SK-N-SH treated with all-trans-retinoic acid at 6 μM for 48 hours (cell line): ENCODE measurements at places on chromosomes 3 and 15.

DNA sequence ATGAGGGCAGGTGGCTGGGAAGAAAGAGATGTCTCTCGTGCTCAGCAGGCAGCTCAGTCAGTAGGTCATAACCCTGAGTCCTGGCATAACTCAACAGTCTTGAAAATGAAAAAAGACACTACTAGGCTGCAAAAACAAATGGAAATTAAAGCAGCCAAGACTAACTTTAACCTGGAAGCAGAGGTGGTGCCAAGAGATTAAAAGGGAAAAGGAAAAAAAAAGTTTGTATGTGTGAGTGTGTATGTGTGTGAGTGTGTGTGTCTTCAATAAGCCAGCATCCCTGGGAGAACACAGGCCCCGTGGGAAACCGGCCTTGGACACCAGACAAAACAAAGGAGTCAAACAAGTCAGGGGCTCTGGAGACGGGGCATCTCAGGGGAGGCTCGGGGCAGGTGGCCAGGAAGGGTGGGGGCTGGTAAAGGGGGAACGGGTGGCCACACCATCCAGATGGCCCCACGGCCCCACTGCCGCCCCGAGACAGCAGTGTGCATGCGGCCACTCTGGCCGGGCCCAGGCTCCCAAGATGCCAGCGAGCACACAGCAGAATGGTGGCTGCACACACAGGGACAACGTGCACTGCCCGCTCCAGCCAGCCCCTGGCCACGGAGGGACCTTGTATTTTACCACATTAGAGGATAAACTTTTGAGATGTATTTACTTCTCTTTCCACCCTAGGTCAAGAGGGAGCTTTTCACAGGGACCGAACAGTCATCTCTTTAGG lies 23.8 kb downstream of the CYFIP1 start:
- peak; percentile 26; the same call in 2 of the 3 replicates for ATAC-seq

GRCh38 chr3:109028753-109029152 lies 75.1 kb upstream of the GUCA1C start:
- ATAC-seq: no peak

GRCh38 chr3:76514836-76515235 lies 525.1 kb upstream of the ROBO2 start:
- ATAC-seq: no peak

DNA sequence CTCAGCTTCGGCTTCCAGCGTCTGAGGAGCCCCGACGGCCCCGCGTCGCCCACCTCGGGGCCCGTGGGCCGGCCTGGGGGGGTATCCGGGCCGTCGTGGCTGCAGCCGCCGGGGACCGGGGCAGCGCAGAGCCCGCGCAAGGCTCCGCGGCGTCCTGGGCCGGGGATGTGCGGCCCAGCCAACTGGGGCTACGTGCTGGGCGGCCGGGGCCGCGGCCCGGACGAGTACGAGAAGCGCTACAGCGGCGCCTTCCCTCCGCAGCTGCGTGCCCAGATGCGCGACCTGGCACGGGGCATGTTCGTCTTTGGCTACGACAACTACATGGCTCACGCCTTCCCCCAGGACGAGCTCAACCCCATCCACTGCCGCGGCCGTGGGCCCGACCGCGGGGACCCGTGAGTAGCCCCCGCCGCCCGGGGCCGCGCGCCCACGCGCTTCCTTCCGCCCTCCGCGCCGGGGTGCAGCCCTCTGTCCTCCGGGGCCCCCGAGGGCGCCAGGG lies 462 bp downstream of the EDEM1 start:
- peak; percentile 57 for ATAC-seq

DNA sequence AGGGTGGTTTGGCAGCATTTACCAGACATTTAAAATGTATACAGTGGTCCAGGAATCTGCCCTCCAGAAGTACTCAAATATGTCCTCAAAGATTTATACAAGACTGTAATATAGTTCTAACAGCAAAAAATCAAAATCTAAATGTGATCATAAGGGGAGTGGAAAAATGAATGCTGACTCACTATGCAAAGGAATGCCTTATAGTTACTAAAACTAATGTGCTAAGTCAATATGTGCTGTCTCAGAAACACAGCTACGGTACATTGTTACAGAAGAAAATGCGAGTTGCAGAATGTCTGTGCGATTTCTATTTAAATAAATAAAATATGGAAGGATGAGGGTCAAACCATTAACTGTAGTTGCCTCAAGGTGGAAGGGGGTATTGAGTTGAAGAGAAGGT lies 230.1 kb upstream of the UBE2E1 start:
- ATAC-seq: peak; percentile 60; the same call in 2 of the 3 replicates

DNA sequence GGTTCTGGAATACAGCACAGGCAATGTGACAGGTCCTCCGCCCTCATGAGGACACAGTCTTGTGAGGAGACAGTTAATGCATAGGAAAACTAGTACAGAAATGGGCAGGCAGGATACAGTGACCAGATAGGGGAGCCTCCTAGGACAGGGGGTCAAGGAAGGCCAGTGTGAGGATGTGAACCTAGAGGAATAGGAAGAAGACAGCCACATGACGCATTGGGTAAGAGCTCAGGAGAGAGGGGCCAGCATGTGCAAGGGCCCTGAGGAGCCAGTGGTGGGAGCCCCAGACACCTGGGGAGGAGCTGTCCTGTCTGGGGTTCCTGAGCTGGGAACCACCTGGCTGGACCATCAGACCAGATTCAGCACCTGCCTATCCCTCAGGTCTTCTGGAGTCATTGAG lies 15.6 kb downstream of the IRAK2 start:
- ATAC-seq: no peak

GRCh38 chr3:46607603-46608028 lies 4.7 kb upstream of the FAM240A start:
- ATAC-seq: no peak

- ATAC-seq: no peak
Measured at GRCh38 chr3:127784283-127784682, 38.0 kb downstream of the MGLL start.

DNA sequence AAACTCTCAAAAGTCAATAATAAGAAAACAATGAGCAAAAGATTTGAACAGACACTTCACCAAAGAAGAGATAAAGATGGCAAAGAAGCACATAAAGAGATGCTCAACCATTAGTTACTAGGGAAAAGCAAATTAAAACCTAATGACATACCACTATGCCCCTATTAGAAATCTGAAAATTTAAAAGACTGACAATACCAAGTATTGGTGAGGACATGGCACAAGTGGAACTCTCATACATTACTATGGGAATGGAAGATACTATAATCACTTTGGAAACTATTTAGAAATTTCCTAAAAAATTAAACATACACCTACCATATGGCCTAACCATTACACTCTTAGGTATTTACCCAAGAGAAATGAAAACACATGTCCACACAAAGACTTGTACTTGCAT lies 35.2 kb upstream of the LAMP3 start:
- no peak for ATAC-seq

GRCh38 chr3:71752831-71753700 lies 589 bp upstream of the GPR27 start:
- no peak for ATAC-seq

GRCh38 chr3:162670181-162670580 lies 1173.6 kb downstream of the OTOL1 start:
- no peak for ATAC-seq

GRCh38 chr15:101201411-101202174 lies 50.3 kb downstream of the CHSY1 start:
- ATAC-seq: peak; percentile 99

- ATAC-seq: no peak
Measured at GRCh38 chr15:78989701-78990240, 44.9 kb upstream of the CTSH start.

DNA sequence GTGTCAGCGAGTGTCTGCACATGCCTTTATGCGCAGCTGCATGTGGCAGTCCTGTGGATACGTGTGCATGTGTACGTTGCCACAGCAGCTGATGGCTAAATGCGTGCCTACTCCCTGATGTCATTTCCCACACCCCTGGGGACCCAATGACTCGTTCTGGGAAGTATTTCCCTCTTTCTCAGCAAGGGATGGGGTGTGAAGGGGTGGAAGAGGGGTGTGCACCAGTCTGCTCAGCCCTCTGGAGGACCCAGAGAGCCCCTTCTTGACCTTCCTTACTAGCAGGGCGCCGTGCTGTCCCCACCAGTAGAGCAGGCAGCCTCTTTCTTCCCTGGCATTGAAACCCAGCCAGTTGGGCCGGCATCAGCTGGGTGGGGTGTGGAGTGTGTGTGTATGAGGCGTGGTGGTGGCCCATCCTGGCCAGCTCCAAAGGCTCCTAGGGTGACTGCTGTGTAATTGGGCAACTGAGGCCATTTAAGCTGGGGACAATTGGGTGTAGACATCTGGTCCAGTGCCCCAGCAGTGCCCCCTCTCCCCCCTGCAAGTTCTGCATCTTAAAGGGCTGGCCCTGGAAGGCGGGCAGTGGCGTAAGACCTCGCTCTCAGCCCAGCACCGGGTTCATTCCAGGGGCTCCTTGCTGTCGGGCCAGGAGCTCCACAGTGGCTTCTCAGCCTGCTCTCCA lies 19.2 kb downstream of the SNX33 start:
- peak; percentile 86 for ATAC-seq

DNA sequence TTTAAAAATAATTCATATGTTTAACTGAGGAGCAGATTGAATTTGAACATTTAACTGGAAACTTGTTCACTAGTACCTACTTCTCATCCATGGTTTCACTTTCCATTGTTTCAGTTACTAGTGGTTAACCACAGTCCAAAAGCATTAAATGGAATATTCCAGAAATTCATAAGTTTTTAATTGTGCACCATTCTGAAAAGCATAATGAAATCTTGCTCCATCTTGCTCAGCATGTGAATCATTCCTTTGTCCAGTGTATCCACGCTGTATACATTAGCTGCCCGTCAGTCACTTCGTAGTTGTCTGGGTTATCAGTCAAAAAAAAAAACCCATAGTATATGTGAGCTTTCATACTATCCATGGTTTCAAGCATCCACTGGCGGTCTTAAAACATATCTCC lies 217.6 kb downstream of the TPRG1 start:
- ATAC-seq: no peak

GRCh38 chr3:184672977-184673870 lies 38.6 kb downstream of the MAGEF1 start:
- no peak for ATAC-seq

- no peak for ATAC-seq
Measured at GRCh38 chr15:100383302-100384107, 41.7 kb upstream of the ADAMTS17 start.

DNA sequence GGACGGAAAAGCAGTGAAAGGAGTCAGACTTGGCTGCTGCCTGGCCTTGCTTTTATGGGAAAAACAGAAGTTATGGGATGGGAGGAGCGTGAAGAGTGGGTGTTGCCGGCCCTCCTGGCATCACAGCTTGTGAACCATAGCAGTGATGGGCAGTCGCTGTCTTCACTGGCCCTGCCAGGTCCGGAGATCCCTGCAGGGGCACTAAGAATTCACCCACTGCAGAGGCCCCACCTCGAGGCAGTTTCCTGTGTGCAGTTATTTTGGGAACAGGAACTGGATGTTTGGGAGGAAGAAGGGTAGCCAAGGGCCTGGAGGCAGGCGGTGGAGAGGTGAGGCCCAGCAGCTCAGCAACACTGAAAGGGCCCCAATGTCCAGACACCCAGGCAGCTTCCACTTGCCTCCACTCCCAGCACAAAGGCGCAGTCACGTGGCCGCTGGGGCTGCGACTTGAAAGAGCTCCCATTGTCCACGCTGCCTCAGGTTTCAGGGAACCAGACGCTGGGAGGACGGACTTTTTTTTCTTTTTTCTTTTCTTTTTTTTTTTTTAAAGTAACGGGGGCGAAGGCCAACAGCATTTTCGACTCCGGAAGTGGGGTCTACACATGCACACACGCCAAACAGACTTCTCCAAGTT lies 255.6 kb downstream of the ZNF621 start:
- no peak for ATAC-seq

GRCh38 chr3:68483601-68484000 lies 448.7 kb downstream of the TAFA4 start:
- no peak for ATAC-seq

DNA sequence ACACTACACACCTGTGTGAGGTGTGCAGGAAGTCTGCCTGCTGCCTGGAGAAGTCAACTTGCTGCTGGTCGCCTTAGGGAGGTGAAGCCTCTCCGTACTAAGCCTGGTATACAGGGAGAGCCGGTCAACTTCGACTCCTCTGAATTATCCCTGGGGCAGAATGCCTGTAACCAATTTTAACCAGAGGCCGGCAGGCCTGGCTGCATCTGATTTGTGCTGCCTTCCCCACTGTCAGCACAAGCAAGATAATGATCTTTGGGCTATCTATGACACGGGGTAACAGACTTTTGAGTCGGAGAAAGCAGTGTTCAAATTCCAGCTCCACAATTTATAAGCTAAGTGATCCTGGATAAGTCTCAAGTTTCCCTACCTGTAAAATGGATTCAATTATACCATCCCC lies 42.3 kb downstream of the MAGEF1 start:
- ATAC-seq: peak; percentile 58

DNA sequence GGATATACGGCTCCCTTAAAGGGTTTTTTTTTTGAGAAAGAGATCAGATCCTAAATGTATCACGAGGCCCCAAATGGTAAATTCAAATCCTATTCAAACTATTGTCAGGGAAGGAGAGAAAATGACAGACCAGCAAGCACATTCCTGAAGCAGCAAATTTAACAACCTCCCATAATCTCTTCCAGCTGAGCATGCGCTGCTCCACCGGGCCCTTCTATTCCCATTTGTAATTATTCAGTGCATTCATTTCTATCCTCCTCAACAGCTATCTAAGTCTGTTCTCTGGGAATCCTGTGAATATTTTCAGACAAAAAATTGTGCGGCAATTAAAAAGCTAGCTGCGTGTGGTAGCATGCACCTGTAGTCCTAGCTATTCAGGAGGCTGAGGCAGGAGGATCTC lies 43.2 kb downstream of the MAGI1 start:
- no peak for ATAC-seq

- peak; percentile 77 for ATAC-seq
Measured at GRCh38 chr3:136818191-136818768, 646 bp upstream of the SLC35G2 start.
